Temporal lobe (tissue), 4 donors: ENCODE measurements at places on chromosomes 4 and X. TPM values are rescaled to one million over a fixed set of nuclear protein-coding genes. Genes with fewer than 3 reads are reported as not detected.

The KIF4A gene
- 2.5 TPM for total RNA-seq

The TIMM8A gene
- 7.1 TPM for total RNA-seq

The SPANXC gene
- not detected for total RNA-seq

The KDR gene
- 16.5 TPM for total RNA-seq
